Dorsolateral prefrontal cortex (tissue), 122 donors: ENCODE measurements at places on chromosomes 2 and 18.

DNA sequence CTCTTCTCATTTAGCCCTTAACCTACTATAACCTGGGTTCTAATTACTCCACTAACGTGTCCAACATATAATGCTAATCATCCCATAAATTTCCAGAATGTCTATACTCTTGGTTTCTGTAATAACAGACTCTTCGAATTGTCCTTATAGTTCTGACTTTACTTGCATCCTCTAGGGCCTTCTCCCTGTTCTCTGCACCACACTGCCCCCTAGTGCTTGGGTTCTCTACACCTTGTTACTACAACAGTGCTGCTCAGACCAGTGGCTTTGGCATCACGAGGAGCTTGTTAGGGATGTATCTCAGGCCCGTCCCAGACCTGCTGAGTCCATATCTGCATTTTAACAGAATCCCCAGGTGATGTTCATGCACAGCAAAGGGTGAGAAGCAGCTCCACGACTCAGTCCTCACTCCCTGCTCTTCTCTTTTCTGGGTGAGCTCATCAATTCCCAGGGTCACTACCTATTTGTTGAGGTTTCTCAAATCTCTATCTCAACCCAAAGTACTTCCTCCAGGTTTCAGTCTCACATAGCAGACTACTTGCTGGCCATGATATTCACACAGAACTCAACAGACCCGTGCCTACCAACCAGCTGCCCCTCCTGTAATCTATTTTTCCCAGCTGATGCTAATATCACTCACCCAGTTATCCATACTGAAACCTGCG, 14.5 kb upstream of the DDX1 start:
- peak; percentile 80 for DNase-seq

GRCh38 chr2:96546797-96547196, 10.2 kb downstream of the ARID5A start:
- DNase-seq = no peak

DNA sequence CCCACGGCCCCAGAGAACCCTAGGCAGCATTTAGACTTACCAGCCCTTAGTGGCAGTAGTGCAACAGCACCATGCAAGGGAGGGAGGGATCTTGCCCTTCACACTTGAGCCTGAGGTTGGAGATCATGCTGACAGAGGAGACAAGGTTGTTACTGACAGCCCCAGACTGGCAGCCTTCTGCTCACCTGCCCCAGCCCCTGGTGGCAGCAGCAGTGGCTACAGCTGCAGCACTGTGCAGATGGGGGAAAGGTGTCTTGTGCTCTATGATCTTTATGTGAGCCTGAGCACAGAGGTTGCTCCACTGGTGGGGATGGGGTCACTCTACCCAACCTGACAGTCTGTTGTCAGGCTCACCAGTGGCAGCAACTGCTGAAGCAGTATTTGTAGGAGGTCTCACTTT, 501.2 kb upstream of the LRRTM4 start:
- DNase-seq = no peak

DNA sequence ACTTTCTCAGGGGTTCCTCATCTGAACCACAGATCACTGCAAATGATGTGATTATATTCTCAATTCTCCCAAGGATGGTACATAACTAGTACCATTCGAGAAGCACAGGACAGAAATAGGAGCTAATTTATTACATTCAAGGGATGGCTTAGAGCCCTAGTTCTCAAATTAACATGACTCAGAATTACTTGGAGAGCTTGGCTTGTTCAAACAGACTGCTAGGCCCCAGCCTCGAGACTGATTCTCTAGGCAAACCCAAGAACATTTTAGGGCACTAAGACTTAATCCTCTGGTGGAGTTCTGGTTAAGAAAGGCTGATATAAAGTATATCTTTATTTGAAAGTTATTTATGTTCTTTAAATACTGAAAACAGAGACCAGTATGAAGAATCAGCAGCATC, 35.8 kb downstream of the HIBCH start:
- no peak for DNase-seq

GRCh38 chr2:234977228-234977679, 25.4 kb downstream of the SH3BP4 start:
- no peak for DNase-seq

GRCh38 chr2:66432801-66433694, 1.9 kb upstream of the MEIS1 start:
- peak; percentile 93 for DNase-seq

DNA sequence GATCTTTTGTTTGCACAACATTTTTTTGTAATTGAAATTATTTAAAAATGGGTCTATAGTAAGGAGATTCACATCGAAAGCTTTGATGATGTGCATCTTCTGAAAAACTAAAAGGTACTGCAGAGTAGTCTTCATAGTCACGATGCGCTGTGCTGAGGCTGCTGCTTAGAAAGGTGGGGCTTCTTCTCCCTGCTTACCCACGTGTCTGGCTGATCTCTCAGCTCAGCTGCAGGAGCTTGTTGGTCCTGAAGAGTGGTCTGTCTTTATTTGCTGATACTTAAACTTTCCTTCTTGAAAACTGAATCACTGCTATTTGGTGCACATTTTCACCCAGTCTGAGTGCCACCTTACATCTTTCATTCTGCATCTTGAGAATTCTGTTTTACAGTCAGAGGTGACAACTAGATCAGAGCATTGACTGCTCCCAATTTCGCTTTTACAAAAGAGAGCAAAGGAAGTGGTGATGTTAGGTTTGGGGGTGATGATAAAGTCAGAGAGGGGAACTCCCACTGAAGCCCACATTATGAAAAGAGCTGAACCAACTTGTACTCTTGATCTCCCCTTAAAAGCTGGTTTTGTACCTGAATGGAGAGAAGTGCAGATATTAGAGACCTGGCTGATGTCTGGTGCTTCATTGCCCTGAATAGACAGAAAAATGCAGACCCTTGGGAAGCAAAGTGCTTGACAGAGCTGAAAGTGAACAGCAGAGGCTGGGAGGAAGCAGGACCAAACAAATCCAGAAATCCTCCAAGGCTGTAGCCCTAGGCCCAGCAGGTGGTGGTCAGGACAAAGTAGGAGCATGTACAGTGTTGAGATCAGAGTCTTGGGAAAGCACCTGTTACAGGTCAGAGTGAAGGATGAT, 984.5 kb downstream of the TSN start:
- DNase-seq = no peak

DNA sequence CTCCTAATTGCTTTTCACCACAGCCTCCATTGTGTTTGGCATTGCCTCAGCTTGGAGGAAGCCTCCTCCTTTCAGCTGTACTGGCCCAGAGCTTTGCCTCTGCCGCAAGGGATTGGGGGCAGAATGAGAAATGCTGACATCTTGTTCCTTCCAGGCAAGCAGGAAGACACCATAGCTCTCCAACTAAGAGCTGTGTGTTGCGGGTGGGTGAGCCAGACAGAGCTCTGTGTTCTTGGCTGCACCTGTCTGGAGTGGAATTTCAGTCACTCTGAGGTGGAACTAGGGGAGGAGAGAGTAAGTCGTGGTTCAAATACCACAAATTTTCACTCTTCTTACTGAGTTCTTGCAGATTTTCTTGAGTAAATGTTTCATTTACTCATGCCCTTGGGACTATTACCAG, 36.6 kb upstream of the KCNF1 start:
- DNase-seq = no peak

DNA sequence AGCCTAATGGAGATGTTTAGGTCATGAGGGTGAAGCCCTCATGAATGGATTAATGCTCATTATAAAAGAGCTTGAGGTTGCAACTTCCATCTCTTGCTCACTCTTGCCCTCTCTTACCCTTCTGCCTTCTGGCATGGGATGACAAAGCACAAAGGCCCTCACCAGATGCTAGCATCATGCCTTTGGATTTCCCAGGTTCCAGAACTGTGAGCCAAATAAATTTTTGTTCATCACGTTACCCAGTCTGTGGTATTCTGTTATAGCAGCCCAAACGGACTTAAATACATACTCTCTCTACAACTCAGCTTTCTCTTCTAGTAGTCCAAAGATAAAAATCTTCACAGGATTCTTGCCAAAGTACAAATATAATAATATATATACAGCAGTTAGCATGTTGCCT, 75.8 kb downstream of the LNPK start:
- no peak for DNase-seq

- no peak for DNase-seq
Observed at GRCh38 chr2:112480530-112481049, 1.4 kb upstream of the TTL start.

DNA sequence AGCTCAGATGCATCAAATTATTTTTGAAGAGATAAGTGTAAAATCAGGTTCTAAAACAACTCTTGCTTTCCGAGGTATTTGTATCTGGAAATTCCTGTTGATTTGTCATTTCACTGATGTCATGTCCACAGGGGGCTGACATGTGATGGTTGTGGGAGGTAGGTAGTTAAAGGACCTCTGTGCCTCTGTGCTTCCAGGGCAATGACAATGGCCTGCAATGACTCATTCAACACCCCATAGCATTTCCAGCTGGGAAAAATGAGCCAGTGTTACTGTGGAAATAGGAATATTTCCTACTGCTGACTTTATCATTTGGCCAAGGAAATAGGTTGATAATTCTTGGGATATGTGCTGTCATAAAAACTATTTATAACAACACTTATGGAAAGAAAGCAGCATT, 86.2 kb upstream of the CCDC195 start:
- no peak for DNase-seq

GRCh38 chr2:29615183-29615582, 306.2 kb downstream of the ALK start:
- DNase-seq = no peak

DNA sequence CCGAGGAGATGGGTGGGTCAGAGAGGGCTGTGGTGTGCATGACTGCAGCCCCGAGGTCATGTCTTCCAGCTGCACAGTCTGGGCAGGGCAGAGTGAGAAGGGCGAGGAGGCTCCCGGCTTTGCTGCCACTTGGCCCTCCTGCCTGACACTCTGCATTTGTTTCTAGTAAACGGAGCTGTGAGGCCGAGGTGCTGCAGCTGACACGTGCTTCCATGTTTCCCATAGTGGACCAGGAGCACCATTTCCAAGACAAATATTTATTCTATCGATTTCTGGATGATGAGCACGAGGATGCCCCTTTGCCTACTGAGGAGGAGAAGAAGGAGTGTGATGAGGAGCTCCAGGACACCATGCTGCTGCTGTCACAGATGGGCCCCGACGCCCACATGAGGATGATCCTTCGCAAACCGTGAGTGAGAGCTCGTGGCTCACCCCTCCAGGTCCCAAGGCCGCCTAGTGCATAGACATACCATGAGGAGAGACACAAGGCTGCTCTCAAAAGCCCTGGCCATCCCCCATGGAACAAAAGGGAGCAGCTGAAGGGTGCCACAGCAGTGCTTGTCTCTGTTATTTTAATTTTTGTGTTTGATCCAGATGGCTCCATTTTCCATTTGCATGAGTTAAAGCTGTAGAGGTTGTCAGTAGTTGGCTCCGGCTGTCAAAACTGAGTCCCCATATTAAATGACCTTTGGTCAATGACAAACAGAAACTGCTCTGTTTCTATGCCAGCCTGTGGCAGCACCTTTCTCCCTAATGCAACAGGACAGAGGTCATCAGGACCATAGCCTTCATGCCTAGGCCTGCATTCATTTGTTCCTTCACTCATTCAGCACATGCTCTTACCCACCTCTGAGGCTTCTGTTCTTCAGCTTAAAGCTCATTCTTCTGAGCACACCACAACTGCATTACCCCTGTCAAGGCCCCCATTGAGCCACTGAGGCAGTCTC, 108.3 kb upstream of the MAP3K20 start:
- no peak for DNase-seq

DNA sequence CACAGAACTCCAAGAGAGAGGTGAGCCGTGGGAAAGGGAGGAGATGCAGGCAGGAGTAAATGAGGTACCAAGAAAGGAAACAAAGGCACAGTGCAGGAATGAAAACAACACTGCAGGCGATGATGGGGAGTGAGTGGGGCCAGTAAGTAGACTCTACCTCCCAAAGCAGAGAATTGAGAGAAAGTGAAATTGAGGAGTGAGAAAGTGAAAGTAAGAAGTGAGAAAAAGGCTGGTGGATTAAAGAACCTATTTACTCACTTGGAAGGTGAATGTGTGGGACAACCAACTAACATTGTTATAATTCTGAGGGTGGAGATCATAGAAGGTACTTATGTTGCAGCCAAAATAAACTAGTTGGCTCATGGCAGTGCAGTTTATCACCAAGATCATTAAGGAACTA, 193.1 kb upstream of the TMEM200C start:
- no peak for DNase-seq

DNA sequence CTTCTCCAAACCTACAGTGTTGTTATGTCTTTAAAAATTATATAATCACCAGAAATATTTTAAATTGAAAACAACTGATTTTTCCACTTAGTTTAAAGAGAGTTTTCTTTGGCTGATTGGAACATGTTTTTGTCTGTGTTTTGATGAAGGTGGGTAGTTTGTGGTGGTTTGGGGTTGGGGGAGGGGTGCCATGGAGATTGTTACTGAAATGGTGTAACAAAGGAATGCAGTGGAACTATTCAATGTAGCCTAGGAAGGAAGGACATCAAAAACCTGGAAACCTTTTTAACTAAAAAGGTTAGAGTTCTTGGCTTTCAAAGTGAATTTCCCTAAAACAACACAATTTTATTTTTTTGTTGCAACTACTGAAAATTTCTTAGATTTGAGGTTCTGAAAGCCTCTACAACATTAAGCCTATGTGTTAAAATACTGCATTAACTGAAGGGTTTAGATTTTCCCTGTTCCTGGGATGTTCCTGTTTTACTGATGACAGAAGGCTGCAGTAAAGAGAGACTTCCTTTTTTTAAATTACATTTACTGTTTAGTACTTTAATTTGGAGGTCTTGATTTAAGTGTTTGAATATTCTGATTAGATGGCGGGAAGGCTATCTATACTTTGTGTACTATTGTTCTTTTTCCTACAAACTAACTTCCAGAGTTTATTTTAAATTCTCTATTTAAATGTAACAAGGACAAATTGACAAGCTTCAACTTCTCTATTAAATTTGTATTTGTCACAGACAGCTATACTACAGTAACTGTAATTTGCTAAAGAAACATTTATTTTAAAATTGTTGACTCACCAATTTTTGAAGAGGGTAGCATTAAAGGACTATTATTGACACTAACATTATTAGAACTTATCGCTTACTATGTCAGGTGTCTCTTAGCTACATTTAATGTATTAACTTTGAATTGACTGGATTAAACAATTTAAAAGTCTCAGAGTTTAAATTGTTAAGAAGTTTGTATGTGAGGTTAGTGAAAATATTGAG, 87.7 kb downstream of the LIMS1 start:
- DNase-seq = no peak

DNA sequence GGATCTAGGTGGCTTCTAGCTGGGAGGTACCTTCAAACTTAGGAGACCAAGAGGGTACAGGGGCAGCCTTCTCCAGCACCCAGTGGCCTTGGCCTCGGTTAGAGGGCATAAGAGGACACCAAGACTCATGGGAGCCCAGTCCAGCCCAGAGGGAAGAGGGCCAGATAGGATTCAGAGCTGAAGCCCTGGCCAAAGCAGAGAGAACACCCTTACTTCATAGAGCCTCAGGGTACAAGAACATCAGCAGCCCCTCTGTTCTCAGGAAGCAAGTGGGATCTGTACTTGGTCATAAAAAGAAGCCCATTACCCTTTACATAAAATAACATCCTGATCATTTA, 45.0 kb upstream of the ASPRV1 start:
- DNase-seq = no peak

GRCh38 chr18:79519751-79520477, 124.2 kb downstream of the NFATC1 start:
- no peak for DNase-seq
